GM12892 (cell line): ENCODE measurements at places on chromosomes 11 and 22.

DNA sequence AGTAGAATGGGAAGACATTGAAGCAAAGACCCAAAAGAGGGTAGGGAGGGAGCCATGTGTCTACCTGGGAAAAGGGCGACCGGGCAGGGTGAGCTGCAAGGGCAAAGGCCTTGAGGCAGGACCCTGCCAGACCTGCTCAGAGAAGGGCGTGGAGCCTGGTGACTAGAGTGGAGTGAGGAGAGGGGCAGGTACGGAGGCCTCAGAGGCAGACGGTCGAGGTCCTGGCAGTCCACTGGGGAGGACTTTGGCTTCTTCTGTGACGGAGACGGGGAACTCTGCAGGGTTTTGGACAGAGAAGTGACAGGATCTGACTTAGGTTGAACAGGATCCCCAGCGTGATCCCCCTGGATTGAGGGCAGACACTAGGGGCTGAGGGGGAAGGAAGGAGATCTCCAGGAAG, 12.9 kb downstream of the RIBC2 start:
- no peak for DNase-seq

- no peak for DNase-seq
These were observed 28.7 kb upstream of the CASP12 start for GRCh38 chr11:104926771-104927611.

GRCh38 chr22:49964136-49965090, 3.8 kb downstream of the PIM3 start:
- DNase-seq: no peak

DNA sequence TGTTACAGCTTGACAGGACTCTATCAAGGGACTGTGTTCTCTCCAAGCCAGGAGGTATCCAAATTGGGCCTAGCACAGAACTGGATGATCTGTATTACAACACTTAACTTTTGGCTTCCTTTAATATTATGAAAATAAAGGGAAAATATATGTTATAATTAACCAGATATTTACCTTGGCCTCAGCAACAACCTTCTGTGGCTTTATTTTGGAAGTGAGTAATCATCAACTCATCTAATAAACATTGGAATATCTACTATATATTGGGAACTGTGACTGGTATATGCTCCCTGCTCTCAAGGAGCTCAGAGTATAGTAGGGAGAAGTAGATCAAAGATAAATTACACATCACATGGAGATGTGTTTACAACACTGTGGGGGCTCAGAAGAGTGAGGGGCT, 352.2 kb downstream of the METTL15 start:
- DNase-seq: no peak

DNA sequence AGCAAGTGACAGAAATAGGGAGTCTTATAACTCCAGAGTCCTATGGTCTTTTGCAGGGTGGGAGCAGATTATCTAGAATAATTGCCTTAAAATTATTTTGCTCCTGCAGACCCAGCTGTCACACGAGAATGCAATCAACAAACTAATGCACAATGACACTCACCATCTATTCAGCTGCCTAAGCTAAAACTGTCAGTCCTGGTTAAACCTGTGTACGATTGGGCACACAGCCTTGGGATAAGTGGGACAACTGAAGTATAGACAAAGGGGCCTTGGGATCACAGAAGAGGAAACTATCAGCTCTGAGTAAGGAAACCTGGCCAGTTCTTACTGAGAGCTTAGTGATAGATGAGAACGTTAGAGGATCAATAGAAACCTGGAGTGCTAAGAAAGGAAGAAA, 595.9 kb upstream of the KIRREL3 start:
- no peak for DNase-seq

DNA sequence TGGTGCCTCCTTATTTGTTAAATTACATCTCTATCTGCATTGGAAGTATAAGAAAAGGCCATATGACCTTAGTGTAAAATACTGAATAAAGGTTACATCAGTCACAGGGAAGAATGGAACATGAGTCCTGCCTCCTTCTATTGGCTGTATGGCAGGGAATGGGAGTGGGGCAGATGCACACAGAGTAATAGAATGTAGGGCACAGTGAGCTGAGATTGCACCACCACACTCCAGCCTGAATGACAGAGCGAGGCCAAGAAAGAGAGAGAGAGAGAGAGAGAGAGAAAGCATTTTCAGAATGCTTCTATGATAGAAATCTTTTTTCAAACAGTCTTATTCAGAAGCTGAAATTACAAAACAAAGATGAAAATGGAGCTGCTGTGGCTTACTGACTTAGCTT, 58.8 kb downstream of the SLN start:
- no peak for DNase-seq

- no peak for DNase-seq
These were observed 130.0 kb upstream of the MTNR1B start for GRCh38 chr11:92839450-92839849.

- DNase-seq: no peak
These were observed 109.3 kb upstream of the TBCEL start for GRCh38 chr11:120914601-120915000.

DNA sequence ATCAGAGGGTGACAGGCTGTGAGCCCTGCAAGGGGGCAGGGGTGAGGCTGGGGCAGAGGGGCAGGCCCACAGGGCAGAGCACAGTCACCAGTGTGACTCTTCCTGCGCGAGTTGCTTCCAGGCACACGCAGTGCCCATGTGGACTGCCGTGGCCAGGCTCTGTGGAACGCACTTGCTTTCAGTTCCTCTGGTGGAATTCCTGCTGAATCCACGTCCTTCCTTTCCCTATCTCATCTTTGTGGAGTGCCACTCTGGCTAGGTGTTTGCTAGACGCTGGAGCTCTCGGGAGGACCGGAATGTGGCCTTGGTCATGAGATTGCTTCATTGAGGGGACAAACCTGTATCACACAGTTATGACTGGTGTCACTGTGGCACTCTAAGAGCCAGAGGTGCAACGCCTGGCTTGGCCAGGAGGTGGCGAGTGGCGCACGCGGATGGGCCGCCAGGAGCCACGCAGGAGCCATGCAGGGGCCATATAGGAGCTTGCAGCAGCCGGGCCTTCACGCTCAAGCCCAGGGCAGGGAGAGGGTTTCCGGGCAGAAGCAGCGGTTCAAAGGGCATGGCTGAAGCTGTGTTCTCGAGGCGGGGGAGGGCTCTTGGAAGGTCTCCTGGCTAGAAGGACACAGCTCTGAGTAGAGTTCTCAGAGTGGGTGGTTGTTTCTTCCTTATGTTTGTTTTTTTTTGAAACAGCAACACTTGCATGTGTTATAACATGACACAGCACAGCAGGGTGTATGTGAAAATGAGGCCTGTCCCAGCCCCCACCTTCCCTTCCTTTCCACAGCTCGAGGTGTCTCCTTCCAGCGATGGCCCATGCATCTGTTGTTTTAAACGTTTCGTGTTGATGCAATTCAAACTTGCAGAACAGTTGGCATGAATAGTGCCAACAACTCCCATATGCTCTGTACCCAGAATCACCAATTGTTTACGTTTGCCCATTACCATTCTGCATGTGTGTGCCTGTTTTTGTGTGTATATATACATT, 36.2 kb downstream of the TBC1D22A start:
- peak; percentile 73 for DNase-seq

DNA sequence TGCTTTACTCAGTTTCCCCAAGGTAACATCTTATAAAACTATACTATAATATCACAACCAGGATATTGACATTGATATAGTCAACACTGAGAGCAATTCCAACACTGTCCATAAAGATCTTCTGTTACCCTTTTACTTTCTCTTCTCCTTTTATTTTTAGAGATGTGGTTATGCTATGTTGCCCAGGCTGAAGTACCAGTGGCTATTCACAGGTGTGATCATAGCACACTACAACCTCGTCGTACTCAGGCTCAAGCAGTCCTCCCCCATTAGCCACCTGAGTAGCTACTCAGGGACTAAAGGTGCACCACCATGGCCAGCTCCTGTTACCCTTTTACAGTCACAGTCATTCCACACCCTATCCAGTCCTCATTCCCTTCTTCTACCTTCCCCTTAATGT, 119.7 kb downstream of the CWF19L2 start:
- no peak for DNase-seq

- no peak for DNase-seq
These were observed 16.4 kb upstream of the UPK3A start for GRCh38 chr22:45268167-45268957.

- DNase-seq: no peak
These were observed 83.1 kb downstream of the ARFGAP2 start for GRCh38 chr11:47093541-47093940.
